ENCODE measurements at places on chromosomes 4 and X.
A peak's percentile ranks its signal among the peaks of the same experiment; 100 is the strongest.

DNA sequence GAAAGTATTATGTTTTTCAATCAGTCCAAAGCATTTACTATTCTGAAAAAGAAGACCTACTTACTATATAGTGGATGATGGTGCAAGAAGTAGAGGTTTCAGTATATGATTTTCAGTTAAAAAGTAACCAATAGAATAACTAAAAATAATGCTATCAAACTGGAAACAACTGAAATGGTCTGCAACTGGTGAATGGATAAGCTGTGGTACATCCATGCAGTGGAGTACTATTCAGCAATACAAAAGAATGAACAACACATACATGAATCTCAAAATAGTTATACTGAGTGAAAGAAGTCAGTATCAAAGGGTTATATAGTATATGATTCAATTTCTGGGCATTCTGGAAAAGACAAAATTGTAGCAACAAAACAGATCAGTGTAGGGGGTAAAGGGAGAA lies 55.9 kb downstream of the PLAC1 start:
- DNase-seq = no peak

- DNase-seq = no peak
Measured at GRCh38 chr4:126058596-126058995, 743.8 kb downstream of the FAT4 start.

GRCh38 chr4:16070203-16070602 lies 13.6 kb downstream of the PROM1 start:
- no peak for DNase-seq

- no peak for DNase-seq
Measured at GRCh38 chr4:27908356-27908755, 1047.7 kb downstream of the STIM2 start.

- DNase-seq = no peak
Measured at GRCh38 chrX:106246511-106246910, 78.4 kb downstream of the PWWP3B start.

DNA sequence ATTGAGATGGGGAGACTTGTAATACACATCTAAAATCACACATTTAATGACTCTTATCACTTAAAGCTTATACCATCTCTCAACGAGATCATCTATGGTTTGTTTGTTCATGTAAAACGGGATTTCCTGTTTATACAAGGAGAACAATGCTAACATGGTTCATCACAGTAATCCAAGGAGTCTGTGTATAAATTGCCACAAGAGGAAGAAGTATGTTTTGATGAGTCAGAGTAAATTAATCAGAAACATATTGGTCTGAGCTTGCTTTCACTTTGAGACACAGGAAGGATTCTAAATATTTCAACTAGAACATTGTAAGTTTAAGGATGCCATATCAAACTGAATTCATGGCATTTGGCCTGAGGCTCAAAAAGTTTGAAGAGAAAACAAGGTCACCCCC lies 594.1 kb downstream of the GLUD2 start:
- no peak for DNase-seq

- DNase-seq = no peak
Measured at GRCh38 chr4:130338851-130339250, 1242.9 kb downstream of the C4orf33 start.

DNA sequence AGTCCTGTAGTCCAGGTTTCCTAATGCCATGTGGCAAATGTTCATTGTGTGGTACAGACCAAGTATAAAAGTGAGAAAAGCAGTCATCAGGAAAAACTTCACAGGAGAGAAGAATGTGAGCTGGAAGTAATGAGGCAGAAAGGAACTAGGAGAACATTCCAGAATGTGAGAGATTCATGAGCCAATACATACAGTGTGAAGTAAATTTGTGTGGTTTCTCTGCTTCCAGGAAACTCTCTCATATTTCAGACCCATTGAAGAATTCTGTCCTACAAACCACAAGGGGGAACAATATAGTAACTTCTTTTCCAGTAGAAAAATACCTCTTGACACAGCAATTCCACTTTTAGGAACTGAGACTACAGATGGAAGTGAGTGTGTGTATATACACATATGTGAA lies 136.5 kb downstream of the RNF150 start:
- DNase-seq = no peak

GRCh38 chr4:121148000-121148399 lies 16.1 kb downstream of the TNIP3 start:
- no peak for DNase-seq

DNA sequence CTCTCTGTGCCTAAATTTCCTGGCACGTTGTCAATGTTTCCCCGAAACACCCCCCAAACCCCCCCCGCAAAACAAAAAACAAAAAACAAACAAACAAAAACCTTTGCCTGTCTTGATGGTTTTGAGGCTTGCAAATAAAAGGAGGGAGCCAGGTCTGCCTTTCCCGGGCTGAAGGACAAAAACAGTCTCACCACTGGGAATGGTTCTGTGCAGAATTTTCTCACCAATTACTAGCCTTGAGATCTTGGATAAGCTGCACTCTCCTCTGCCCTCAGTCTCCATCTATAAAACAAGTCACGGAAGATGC lies 15.5 kb downstream of the NKX3-2 start:
- DNase-seq = no peak

GRCh38 chrX:105269386-105269785 lies 48.9 kb upstream of the TEX13A start:
- DNase-seq = no peak

DNA sequence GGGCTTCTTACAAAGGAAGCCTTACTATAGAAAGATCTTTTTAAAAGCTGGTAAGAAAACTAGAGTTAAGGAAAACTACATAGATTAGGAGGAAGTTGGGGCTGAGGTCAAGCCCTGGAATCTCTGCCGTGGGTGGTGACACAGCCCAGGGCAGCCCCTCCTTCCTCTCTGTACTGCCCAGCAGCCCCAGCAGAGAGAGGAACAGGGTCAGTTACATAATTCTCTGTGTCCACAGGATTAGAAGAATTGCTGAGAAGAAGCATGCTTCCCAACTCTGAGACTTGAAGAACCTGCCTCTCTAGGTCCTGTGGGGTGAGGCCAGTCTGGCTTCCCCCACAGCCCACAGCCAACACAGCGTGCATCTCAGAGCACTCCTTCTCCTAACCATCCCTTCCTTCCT lies 9.2 kb upstream of the ABLIM2 start:
- DNase-seq = no peak

DNA sequence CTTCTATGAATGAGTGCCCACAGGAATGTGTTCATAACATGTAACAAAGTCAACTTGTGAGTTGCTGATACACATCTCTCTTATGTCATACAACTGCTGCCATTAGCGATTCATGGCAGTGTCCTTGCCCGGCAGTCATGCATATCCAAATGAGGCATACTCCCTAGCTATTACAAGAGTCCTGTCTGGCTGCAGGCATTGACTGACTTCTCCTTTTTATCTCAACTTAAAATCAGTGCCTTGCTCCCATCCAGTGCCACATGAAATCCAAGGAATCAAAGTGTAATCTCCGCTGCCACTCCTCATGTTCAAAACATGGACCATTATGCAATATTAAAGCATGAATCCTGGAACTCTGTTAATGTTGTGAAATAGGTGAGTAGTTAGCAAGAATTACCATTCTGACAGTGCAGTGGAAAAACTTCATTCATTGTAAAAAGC lies 348.9 kb upstream of the FTHL17 start:
- DNase-seq = no peak

- no peak for DNase-seq
Measured at GRCh38 chr4:25779021-25779420, 83.8 kb downstream of the SEL1L3 start.

- no peak for DNase-seq
Measured at GRCh38 chr4:176910646-176911045, 117.9 kb upstream of the VEGFC start.

DNA sequence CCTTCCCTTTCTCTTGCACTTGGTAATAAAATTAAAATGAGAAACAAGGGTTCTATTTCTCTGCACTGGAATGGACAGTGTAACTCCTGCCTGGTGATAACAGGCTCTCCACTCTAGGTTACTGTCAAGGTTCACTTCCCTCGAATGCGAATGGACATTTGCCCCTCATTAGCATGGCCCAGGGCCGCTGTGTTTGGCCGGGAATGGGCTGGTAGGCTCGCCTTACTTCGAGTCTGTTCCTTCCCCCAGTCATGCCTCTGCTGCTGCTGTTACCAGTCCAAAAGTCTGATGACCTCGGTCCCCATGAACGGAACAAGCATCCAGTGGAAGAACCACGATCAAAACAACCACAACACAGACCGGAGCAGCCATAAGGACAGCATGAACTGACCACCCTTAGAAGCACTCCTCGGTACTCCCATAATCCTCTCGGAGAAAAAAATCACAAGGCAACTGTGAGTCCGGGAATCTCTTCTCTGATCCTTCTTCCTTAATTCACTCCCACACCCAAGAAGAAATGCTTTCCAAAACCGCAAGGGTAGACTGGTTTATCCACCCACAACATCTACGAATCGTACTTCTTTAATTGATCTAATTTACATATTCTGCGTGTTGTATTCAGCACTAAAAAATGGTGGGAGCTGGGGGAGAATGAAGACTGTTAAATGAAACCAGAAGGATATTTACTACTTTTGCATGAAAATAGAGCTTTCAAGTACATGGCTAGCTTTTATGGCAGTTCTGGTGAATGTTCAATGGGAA lies 61.5 kb downstream of the EDNRA start:
- no peak for DNase-seq

DNA sequence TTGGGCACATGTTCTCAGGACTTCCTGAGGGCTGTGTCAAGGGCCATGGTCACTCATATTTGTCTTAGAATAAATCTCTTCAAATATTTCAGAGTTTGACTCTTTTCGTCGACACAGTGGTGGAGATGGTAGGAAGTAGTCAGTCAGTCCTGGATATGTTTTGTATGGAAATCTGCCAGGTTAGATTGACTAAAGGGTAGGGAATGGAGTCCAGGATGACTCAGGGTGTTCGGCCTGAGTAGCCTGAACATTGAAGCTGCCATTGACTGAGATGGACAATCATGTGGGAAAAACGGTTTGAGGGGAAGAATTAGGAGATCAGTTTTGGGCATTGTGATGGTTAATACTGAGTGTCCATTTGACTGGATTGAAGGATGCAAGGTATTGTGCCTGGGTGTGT lies 177.1 kb upstream of the CENPE start:
- DNase-seq = no peak

GRCh38 chr4:113471146-113471860 lies 290.2 kb downstream of the CAMK2D start:
- no peak for DNase-seq

GRCh38 chr4:173130687-173131086 lies 37.9 kb upstream of the GALNT7 start:
- DNase-seq = no peak

DNA sequence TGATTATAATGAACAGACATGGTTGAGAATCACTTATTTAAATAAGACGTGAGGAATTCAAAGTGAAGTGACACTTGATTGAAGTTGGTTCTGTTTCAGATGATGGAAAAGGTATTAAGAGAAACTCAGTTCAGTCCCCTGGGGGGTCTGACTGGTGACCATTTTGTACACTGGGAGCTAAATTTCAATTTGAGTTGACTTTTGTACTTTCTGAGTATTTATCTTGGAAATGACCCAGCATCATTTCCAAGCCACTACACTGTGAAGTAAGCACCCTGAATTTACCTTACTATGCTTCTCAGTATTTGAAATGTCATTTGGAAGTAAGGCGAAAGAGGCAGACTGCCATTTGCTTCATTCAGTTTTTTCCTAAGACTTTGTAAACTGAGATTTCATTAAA lies 73.4 kb downstream of the CNOT6L start:
- peak; percentile 31 for DNase-seq

- DNase-seq = no peak
Measured at GRCh38 chr4:182717788-182718583, 199.2 kb downstream of the DCTD start.

DNA sequence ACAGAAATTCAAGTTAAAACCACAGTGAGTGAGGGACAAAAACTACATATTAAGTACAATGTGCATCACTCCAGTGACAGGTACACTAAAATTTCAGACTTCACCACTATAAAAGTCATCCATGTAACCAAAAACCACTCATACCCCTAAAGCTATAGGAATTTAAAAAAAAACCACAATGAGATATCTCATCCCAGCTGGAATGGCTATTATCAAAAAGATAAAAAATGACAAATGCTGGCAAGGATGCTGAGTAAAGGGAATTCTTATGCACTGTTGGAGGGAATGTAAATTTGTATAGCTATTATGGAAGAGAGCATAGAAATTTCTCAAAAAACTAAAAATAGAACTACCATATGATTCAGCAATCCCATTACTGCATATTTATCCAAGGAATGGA lies 171.1 kb downstream of the HHIP start:
- DNase-seq = no peak

GRCh38 chrX:24395775-24396174 lies 35.3 kb downstream of the SUPT20HL1 start:
- DNase-seq = peak; percentile 60

DNA sequence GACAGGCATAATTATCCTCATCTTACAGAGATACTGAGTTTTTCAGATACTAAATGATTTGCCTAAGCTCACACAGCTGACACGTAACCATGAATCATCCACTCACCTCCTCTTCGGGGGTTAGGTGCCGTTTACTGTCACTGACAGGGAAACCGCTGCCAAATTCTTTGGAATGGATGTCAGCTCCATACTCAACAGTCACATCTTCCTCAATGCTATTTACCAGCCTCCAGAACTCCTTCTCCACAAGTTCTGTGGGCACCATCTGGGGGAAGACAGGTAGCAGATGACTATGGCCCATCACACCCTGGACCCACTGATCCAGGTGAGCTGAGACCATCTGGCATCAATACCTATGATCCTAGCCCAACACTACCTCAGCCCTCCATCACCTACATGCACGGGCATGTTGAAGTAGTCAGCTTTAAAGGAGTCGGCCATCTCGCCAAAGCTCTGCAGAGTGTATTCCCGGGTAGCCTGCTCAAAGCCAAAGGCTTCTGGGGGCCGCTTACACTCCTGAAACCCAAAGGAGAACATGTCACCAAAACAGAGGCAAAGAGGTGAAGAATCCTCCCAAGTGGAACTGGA lies 13.5 kb downstream of the KDM5C start:
- DNase-seq = no peak

- DNase-seq = no peak
Measured at GRCh38 chrX:40127052-40127451, 29.3 kb upstream of the BCOR start.

- no peak for DNase-seq
Measured at GRCh38 chr4:144575181-144575580, 70.8 kb upstream of the HHIP start.

- peak; percentile 8 for DNase-seq
Measured at GRCh38 chr4:133151341-133151690, 2.2 kb downstream of the PCDH10 start.

GRCh38 chr4:141246683-141247429 lies 26.2 kb downstream of the ZNF330 start:
- DNase-seq = no peak

- DNase-seq = no peak
Measured at GRCh38 chrX:74670028-74670427, 55.6 kb upstream of the RLIM start.

DNA sequence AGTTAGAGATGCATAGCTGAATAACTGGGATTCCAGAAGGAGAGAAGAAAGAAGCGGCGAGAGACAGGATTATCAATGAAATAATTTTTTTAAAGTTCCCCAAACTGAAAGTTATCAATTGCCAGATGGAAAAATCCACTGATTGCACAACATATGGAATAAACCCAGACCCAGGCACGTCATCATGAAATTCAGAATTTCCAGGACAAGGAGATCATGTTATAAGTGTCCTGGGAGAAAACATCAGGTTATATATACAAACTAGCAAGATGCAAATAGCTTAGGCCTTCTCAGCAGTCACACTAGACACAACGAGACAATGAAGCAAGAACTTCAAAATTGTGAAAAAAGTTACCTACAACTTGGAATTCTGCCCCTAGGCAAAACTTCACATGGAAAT lies 200.0 kb downstream of the PALLD start:
- no peak for DNase-seq
